Activated CD4-positive, alpha-beta T cell treated with anti-CD3 and anti-CD28 coated beads, Interleukin-2, Interleukin-4, amounts not matched to agents 100 ng/mL and 50 ng/mL, durations not matched to agents 16 hours and 8 hours (primary cell): ENCODE measurements at places on chromosomes 3 and 15.

DNA sequence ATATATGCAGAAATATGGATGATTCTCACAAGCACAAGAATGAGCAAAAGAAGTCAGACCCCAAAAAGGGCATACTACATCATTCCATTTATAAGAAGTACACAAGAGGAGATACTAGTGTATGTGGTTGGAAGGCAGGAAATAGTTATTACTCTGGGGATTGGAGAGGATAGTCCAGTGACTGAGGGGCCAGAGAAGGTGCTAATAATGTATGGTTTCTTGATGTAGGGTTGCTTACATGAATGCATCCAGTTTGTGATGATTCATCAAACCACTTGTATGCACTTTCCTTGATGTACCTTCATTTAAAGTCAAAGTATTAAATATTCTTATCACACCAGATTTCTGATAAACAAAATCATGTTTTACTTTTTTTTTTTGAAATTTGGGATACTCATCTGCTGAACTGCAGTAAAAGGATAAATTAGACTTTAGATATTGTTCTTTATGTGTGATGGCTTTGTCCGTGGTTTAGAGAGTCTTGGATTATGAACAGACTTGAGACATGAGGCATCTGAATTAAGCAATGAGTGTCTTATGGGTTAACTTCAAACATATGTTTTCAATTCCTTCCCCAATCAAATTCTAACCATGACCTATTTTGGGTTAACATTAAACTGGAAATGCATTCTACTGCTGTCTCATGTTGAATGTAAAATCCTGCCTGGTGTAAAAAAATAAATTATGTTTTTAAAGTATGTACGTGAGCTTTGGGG lies 171.2 kb downstream of the SEMA6D start:
- no peak for DNase-seq

GRCh38 chr3:62995119-62995518 lies 119.9 kb upstream of the CADPS start:
- no peak for DNase-seq

- no peak for DNase-seq
Measured at GRCh38 chr3:42184651-42185443, 81.1 kb downstream of the CCK start.

DNA sequence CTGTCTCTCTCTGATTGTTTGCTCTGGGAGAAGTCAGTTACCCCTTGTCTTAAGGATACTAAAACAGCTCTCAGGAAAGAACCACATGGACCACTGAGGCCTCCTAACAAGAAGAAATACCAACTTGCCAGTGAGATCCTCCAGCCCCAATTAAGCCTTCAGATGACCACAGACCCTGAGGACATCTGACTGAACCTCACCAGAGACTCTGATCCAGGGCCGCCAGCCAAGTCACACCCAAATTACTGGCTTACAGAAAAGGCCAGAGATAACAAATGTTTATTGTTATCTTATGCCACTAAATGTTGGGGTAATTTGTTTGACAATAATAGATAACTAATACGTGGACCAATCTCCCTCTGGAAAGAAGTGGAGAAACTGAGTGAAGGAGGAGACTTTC lies 40.2 kb downstream of the SLC12A8 start:
- DNase-seq: no peak

- DNase-seq: no peak
Measured at GRCh38 chr15:100901702-100902435, 17.3 kb upstream of the LRRK1 start.
